ENCODE measurements at places on chromosomes 5 and 9. TPM values are rescaled to one million over a fixed set of nuclear protein-coding genes. Genes with fewer than 3 reads are reported as not detected.

Gene TRUB2
- 25.1 TPM for total RNA-seq

Gene CXCL14
- total RNA-seq, result not detected

Gene ERCC6L2
- total RNA-seq, result 35.8 TPM

Gene EFCAB9
- not detected for total RNA-seq

Gene SLC36A2
- total RNA-seq, result not detected

Gene ADRA1B
- under 0.01 TPM for total RNA-seq

Gene TRPM3
- total RNA-seq, result not detected

Gene TAF9
- total RNA-seq, result 67.8 TPM

Gene CCIN
- 0.16 TPM for total RNA-seq

Gene SLC6A19
- not detected for total RNA-seq

Gene KCNV2
- total RNA-seq, result not detected

Gene DPYSL3
- 77.1 TPM for total RNA-seq

Gene TPM2
- total RNA-seq, result 17.1 TPM

Gene CNTFR
- not detected for total RNA-seq

Gene AGPAT2
- total RNA-seq, result 33.7 TPM

Gene FOXD4L5
- under 0.01 TPM for total RNA-seq

Gene DMRT3
- not detected for total RNA-seq

Gene IFNA2
- not detected for total RNA-seq

Gene GNA14
- total RNA-seq, result 2.6 TPM

Gene CCL28
- 2.0 TPM for total RNA-seq

Gene GALNT12
- total RNA-seq, result 0.32 TPM

Gene SNCAIP
- total RNA-seq, result 30.0 TPM

Gene FOXD4L3
- not detected for total RNA-seq

Gene OSMR
- total RNA-seq, result 21.2 TPM

Gene PCDHA11
- total RNA-seq, result under 0.01 TPM

Gene NR4A3
- 0.19 TPM for total RNA-seq

Gene RNF183
- not detected for total RNA-seq

Gene SLC6A3
- not detected for total RNA-seq

Gene ORM2
- total RNA-seq, result not detected
